ENCODE measurements at places on chromosomes 7 and 10.

GRCh38 chr10:44172883-44173607, 211.9 kb downstream of the CXCL12 start:
- no peak for DNase-seq

- DNase-seq = no peak
These were observed 161.0 kb downstream of the SKIDA1 start for GRCh38 chr10:21364196-21365114.

GRCh38 chr10:129641982-129642381, 174.9 kb downstream of the MGMT start:
- no peak for DNase-seq

- DNase-seq = no peak
These were observed 40.9 kb downstream of the FRMPD2 start for GRCh38 chr10:48233559-48234005.

DNA sequence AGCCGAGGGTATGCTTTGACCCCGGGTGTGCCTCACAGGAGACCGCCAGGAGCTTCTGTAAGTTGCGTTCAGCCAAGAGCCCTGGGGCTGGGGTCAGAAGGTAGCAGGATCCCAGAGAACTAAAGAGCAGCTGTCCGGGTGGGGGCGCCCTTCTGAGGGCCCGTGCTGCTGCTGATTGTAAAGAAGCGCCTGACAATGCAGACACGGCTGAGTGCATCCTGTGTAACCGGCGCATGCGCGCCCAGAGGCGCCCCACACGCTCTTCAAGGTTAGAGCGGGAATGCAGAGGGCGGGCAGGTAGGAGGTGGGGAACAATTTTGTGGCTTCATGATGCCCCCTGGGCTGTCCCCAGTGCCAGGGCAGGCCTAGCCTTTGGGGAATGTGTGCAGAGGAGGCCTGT, 210.2 kb upstream of the CTBP2 start:
- DNase-seq = no peak

GRCh38 chr7:104074529-104074928, 85.1 kb upstream of the RELN start:
- DNase-seq = no peak

DNA sequence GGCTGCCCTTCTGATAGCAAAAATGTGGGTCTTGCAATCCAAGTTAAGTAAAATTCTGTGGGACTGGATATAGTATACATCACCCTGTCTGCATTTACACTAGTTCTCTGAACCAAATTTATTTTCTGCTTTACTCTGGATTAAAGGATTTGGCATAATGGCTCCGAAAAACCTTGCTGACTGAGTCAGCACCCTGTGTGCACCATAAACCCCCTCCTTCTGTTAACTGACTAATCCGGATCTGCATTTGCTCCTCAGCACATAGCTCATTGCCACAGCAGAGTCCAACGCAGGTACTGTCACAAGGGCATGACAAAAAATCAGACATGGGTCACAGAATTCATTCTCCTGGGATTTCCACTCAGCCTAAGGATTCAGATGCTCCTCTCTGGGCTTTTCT, 1.3 kb downstream of the OR2A5 start:
- DNase-seq = peak; percentile 75

- DNase-seq = no peak
These were observed 152.9 kb downstream of the RPS24 start for GRCh38 chr10:78186572-78186971.

DNA sequence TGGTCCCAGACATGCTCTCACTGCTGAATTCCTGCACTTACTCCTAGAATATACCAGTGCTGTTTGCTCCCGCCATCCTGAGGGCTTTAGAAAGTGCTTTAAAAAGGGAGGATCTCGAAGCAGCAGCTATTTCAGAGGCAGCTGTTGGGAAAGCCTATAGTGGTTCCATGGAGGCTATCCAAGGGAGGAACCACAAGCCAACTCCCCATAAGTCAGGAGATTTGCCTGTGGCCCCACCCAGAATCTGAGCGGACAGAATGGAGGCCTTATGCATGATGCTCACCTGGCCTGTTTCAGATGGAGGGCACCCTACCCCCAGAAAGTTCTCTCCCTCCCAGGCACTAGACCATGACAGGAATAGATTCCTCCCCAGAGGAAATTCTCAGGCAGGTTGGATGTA, 2.3 kb upstream of the KCNIP2 start:
- no peak for DNase-seq

GRCh38 chr10:2036209-2036608, 298.9 kb upstream of the ADARB2 start:
- no peak for DNase-seq

DNA sequence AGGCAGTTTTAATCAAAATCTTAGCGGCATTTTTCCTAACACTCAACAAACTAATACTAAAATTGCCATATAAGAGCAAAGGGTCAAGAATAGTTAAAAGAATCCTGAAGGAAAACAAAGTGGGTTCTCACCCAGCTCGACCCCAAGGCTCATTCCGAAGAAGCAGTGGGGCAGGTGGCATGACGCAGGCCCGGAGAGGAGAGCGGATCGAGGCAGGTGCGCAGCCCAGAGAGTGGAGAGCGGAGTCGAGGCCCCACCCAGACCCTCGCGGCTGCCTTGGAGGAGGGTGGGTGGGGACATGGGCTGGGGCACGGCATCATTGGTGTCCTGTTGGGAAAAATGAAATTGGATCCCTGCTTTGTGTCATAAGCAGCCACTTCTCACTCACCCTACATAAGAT, 109.8 kb downstream of the INPP5A start:
- no peak for DNase-seq

- DNase-seq = no peak
These were observed 19.7 kb downstream of the TRDMT1 start for GRCh38 chr10:17181751-17182150.

DNA sequence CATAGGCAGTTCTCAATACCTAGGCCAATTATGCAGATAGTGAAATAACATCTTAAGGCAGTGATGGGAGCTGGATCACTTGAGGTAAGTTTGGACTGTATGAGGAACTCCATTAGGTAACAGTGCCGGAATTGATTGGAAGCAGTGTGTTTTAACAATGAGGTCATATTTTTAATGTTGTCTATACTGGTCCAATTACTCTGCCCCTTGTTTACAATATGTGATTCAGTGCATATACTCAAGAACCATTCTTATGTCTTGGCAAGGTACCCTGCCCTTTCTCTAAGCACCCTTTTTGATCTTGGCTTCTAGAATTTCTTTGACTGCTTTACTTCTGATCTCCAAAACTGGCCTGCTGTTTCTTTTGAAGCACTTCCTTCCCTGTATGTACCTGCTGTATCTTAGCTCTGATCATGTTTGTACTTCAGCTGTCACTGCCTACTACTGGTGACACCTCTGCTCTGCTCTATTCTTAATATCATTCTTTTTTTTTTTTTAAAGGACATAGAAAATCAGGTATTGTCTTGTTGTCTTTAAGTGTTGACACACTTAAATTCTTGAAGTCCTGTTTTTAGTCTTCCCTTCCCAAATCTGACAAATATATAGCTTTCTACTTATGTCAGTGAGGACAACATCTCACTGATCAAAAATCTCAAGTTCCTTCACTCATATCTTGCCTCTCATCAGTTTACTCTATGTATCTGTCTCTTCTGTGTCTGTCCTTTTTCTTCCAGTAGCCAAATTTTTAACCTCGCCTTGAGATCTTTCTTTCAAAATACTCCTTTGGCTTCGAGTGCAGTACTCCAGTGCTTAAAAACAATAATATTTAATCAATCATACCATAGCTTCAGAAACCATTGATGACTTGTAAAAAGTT, 46.4 kb upstream of the RPA3 start:
- no peak for DNase-seq

GRCh38 chr10:63593576-63593975, 72.4 kb downstream of the REEP3 start:
- DNase-seq = peak; percentile 43

- DNase-seq = no peak
These were observed 46.3 kb downstream of the PDK4 start for GRCh38 chr7:95549818-95550529.

- no peak for DNase-seq
These were observed 9.7 kb upstream of the ABCA13 start for GRCh38 chr7:48161407-48162125.

- no peak for DNase-seq
These were observed 17.9 kb upstream of the CCSER2 start for GRCh38 chr10:84310470-84310869.

DNA sequence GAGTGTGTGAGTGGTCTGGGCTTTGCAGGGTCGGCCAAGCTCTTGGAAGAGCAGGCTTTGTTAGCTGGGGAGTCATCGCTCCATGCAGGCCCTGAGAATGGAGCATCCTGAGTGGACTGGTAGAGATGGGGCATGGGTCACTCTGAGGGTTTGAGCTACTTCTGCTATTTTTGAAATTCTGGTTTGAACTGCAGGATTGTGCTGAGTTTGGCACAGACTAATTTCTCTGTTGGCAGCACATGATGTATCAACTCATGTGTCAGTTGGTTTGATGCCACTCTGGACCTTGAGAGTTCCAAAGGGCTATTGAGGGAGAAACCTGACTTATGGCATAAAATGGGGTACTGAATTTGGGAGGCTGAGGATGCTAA, 56.3 kb downstream of the LRMDA start:
- no peak for DNase-seq

All from D341Med (cell line).